ENCODE measurements at places on chromosomes 4 and X.

DNA sequence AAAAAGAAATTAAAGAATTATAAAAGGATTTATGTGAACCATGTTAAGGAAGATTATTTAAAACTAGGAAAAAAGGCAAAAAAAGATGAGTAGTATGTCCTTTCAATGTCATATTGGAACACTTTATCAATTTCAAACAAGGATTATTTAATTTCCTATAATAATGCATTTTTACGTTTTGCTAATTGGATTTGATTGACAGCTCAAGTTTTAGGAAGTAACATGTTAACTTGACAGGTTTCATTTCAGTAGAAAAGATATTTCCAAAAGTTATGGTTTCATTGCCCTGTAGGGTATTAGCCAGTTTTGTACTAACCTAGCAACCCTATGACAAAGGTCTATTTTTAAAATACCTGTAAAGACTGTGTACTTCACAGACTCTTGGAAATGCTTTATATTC, 379.6 kb upstream of the ZFP42 start:
- DNase-seq: no peak

- no peak for DNase-seq
These were observed 3.2 kb downstream of the CASP3 start for GRCh38 chr4:184645904-184646610.

- no peak for DNase-seq
These were observed 12.7 kb upstream of the CD38 start for GRCh38 chr4:15765391-15765790.

GRCh38 chr4:153257991-153258390, 53.7 kb downstream of the TRIM2 start:
- no peak for DNase-seq

GRCh38 chrX:140526171-140526570, 21.3 kb upstream of the SOX3 start:
- DNase-seq: no peak

- no peak for DNase-seq
These were observed 79.8 kb upstream of the GPM6A start for GRCh38 chr4:175891851-175892250.

- no peak for DNase-seq
These were observed 49.0 kb upstream of the VEGFC start for GRCh38 chr4:176841711-176842112.

GRCh38 chr4:74223801-74224200, 65.9 kb downstream of the MTHFD2L start:
- DNase-seq: no peak

DNA sequence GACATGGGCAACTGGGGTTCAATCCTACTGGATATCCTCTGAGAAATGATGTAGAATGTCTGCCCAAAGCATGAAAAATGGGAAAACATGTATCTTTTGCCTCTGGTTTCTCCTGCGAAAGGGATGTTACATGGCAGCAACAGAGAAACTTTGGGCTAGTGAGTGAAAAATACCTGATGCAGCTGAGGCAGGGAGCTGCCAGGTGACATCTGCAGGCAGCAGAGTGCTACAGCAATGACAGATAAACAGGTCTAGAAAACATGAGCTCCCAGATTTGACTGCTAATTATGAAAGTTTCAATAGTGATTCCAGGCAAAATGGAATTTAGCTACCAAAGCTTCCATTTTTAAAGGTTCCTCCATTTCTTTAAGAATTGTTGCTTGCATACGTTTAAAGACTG, 4.8 kb upstream of the CXCL1 start:
- no peak for DNase-seq

DNA sequence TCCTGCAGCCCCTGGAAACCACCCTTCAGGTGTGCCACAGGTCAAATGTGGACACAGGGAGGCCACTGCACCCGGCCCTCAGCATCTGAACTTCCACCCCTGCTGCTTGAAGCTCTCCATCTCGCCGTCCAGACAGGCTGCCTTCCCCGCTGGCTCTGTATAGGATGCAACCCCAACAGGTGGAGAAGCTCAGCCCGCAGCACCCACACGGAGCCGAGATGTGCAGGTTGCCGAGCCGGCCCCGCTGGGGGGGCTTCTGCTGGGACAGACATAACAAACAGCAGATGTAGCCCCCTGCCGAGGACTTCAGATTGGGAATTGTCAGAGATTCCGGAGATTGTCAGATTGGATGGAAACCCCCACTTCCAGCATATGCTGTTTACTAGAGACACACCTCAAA, 20.5 kb downstream of the TMEM187 start:
- DNase-seq: no peak

GRCh38 chr4:59339631-59340030, 1860.5 kb upstream of the ADGRL3 start:
- no peak for DNase-seq

- no peak for DNase-seq
These were observed 16.9 kb upstream of the LRBA start for GRCh38 chr4:151031831-151032605.

DNA sequence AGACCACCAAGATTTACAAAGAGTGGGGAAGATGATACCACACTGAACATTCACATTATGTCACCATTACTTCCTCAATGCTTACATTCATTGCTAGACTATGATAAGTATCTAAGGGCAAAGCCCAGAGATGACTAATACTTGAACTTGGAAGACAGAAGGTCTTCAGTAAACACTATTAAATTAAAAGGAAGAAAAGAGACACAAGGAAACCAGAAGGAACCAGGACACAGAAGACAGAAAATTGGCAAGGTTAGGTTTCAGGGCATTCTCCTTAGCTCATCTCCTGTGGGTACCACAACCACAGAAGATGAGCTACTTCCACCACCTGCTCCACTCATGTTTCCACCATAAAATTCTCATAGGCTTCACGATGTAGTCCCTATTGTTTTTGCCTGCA, 64.9 kb downstream of the NLGN4X start:
- no peak for DNase-seq

DNA sequence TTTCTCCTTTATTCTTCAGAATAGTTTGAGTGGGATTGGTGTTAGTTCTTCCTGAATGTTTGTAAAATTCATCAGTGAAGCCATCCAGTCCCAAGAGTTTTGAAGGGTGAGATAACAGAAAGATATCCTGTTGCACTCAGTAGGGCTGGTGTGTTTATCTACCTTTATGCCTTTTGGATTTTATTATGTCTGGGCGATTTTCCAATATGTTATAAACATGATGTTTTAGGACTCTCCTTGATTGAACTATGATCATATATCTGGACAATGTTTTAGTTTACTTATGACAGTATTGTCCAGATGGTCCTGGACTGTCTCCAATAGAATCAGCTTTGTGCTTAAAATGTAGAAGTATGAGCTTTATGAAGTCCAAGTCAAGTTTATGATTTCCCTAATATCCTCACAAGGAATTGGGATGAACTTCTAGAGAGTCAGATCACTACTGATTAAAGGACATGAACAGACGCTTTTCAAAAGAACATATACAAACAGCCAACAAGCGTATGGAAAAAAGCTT, 77.6 kb upstream of the ITM2A start:
- no peak for DNase-seq

GRCh38 chr4:158170691-158171561, 1.9 kb downstream of the GASK1B start:
- DNase-seq: no peak

GRCh38 chr4:140718241-140718952, 37.8 kb downstream of the TBC1D9 start:
- DNase-seq: no peak

- no peak for DNase-seq
These were observed 6.4 kb downstream of the MXRA5 start for GRCh38 chrX:3340016-3340415.

DNA sequence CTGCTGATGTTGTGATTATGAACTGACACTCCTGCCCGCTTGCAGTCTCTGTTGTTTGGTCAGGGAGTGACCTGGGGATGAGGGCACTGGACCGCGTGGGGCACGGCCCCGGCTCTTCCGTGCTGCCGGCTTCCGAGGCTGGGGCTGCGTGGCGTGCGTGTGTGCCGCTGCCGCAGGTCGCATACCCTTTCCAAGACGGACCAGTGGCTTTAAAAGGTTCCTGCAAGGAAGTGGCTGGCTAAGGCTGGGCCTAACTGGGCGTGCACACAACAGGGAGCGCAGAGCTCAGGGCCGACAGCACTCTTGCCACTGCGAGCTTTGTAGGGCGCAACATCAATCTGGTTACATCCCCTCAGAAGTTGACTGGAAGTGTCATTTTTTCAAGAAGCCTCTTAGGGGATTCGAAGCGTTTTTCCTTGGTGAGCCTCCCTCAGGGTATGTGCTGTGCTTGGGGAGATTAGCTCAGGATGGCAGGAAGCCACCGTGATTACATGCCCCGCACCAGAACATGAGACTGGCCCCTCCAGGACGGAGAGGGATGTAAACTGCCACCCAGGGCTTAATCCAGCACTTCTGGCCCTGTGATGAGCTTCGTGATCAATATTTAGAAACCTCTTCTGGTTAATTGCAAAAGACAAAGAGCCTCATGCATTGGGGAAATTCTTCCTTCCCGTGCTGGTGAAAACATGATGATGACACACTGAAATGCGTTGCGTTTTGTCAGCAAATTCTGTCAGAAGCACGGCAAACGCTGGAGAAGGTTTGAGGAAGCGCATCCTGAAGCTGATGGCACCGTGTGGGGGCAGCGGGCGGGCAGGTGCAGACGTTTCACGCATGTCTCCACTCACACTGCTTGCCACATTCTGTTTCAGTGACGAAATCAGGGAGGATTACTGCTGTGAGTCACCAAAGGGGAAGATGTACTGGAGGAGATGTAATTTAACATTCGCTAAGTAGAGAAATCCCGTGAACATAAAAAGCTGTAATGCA, 11.1 kb downstream of the MAEA start:
- no peak for DNase-seq

- DNase-seq: no peak
These were observed 421.5 kb downstream of the NLGN4X start for GRCh38 chrX:5807181-5807580.

- DNase-seq: no peak
These were observed 1995.9 kb downstream of the C4orf33 start for GRCh38 chr4:131091896-131092295.

GRCh38 chr4:96593422-96593821, 753.5 kb downstream of the PDHA2 start:
- DNase-seq: no peak

- DNase-seq: no peak
These were observed at the start of gene CPZ for GRCh38 chr4:8592366-8593263. CPZ (plus strand) TSS chr4:8592765; CDS start chr4:8592834, 69 bp downstream.

Measured in stimulated activated CD8-positive, alpha-beta memory T cell treated with anti-CD3 and anti-CD28 coated beads, Interleukin-7, amount 100 ng/mL, for 1 hour (primary cell).